ENCODE measurements at places on chromosomes 2 and 18. TPM values are rescaled to one million over a fixed set of nuclear protein-coding genes. Genes with fewer than 3 reads are reported as not detected.

- no peaks in the 10 kb centered on the region for H3K4me1 ChIP-seq
- no peak overlapping the region for H3K27ac ChIP-seq
- DNase-seq, result no peak
- H3K4me3 ChIP-seq, result no peak overlapping the region
- H3K36me3 ChIP-seq, result no peaks in the 10 kb centered on the region
- no peaks in the 10 kb centered on the region for H3K27me3 ChIP-seq
Observed at GRCh38 chr2:101619191-101619591, 78.3 kb upstream of the MAP4K4 start.

GRCh38 chr2:223758131-223758840, 79.1 kb downstream of the AP1S3 start:
- no peak overlapping the region for H3K27ac ChIP-seq
- DNase-seq, result no peak
- no peaks in the 10 kb centered on the region for H3K27me3 ChIP-seq
- H3K4me1 ChIP-seq, result peaks cover 23% of the 10 kb centered on the region
- no peaks in the 10 kb centered on the region for H3K36me3 ChIP-seq

GRCh38 chr2:4762951-4763376, 929.2 kb upstream of the SOX11 start:
- no peaks in the 10 kb centered on the region for H3K27me3 ChIP-seq
- no peaks in the 10 kb centered on the region for H3K4me1 ChIP-seq
- no peak for DNase-seq
- no peak overlapping the region for H3K4me3 ChIP-seq

GRCh38 chr2:1633936-1634587, 110.3 kb downstream of the PXDN start:
- no peaks in the 10 kb centered on the region for H3K27me3 ChIP-seq
- no peaks in the 10 kb centered on the region for H3K4me1 ChIP-seq
- DNase-seq, result no peak
- H3K27ac ChIP-seq, result no peak overlapping the region

DNA sequence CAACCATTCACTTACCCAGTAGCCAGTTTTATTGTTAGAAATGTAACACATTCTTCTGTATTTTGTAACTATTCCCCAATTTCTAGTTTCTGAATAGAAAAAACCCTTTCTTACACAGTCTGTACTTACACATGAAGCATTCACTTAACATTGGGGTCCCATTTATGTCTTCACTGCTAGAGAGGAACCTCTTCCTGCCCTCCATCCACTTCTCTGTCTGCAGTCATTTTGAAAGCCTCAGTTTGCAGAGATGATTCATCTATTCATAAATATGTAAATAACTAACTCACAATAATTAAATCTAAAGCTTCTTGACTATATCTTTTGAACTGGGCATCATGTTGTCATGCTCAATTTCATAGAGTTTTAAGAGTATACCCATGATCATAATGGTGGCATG, 55.9 kb downstream of the ZRANB3 start:
- H3K4me3 ChIP-seq, result no peak overlapping the region
- no peaks in the 10 kb centered on the region for H3K4me1 ChIP-seq
- H3K27ac ChIP-seq, result no peak overlapping the region

- H3K27ac ChIP-seq, result no peak overlapping the region
- no peaks in the 10 kb centered on the region for H3K4me1 ChIP-seq
- H3K4me3 ChIP-seq, result no peak overlapping the region
Observed at GRCh38 chr2:121234791-121235190, 50.2 kb downstream of the TFCP2L1 start.

GRCh38 chr2:145798419-145798818, 1278.5 kb upstream of the ZEB2 start:
- H3K36me3 ChIP-seq, result no peaks in the 10 kb centered on the region
- no peak for DNase-seq
- no peaks in the 10 kb centered on the region for H3K27me3 ChIP-seq
- no peak overlapping the region for H3K4me3 ChIP-seq
- H3K4me1 ChIP-seq, result no peaks in the 10 kb centered on the region

- peaks cover 2% of the 10 kb centered on the region for H3K4me1 ChIP-seq
- H3K27me3 ChIP-seq, result no peaks in the 10 kb centered on the region
- H3K27ac ChIP-seq, result no peak overlapping the region
- H3K4me3 ChIP-seq, result no peak overlapping the region
- DNase-seq, result peak; percentile 77
- H3K36me3 ChIP-seq, result no peaks in the 10 kb centered on the region
Observed at GRCh38 chr2:202104286-202104870, 31.3 kb downstream of the KIAA2012 start.

GRCh38 chr2:32611366-32611765, 16.5 kb upstream of the TTC27 start:
- no peak overlapping the region for H3K4me3 ChIP-seq
- DNase-seq, result no peak
- no peaks in the 10 kb centered on the region for H3K4me1 ChIP-seq
- no peaks in the 10 kb centered on the region for H3K27me3 ChIP-seq
- H3K36me3 ChIP-seq, result peaks cover 51% of the 10 kb centered on the region

- peaks cover 63% of the 10 kb centered on the region for H3K4me1 ChIP-seq
- peak; percentile 84 for DNase-seq
- H3K27ac ChIP-seq, result peak overlapping the region; percentile 81
- H3K36me3 ChIP-seq, result no peaks in the 10 kb centered on the region
- no peaks in the 10 kb centered on the region for H3K27me3 ChIP-seq
Observed at GRCh38 chr2:234963773-234964615, 12.2 kb downstream of the SH3BP4 start.

GRCh38 chr2:42931146-42931817, 138.9 kb upstream of the HAAO start:
- no peak overlapping the region for H3K4me3 ChIP-seq
- DNase-seq, result peak; percentile 53
- no peaks in the 10 kb centered on the region for H3K36me3 ChIP-seq
- H3K4me1 ChIP-seq, result peaks cover 42% of the 10 kb centered on the region

DNA sequence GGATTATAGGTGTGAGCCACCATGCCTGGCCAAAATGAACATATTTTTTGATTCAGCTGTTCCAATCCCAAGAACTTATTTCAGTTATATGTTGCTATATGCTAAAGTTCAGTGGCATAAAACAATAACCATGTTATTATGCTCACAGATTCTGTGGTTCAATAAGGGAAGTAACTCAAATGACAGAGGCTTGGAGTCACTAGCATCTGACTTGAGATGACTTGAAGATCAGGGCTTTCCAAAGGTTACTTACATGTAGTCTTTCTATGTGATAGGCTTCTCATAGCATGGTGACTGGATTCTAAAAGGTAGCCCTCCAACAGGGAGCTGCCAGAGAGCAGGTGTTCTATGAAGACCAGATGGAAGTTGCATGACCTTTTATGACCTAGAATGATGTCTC, 17.2 kb downstream of the CLK1 start:
- no peaks in the 10 kb centered on the region for H3K27me3 ChIP-seq
- no peak overlapping the region for H3K4me3 ChIP-seq
- peaks cover 14% of the 10 kb centered on the region for H3K36me3 ChIP-seq
- H3K4me1 ChIP-seq, result no peaks in the 10 kb centered on the region
- H3K27ac ChIP-seq, result no peak overlapping the region

The CLIP4 gene
- 55.2 TPM for total RNA-seq

DNA sequence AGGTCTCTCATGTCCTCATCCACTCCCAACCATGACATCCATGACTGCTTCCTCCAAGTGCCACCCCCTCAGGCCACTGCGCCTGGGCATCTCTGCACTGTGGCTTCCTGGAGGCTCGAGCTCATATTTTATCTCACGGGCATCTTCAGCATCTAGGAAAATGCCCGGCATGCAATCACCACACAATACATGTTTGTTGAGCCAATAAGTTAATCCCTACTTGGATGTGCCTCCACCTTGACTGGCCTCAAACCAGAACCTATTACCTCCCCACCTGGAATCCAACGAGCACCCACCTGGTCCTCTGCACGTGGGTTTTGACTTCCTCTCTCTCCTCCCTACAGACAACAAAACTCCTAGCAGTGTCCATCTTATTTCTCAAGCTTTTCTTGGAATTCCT, 198.9 kb upstream of the REV1 start:
- no peak overlapping the region for H3K4me3 ChIP-seq
- no peak overlapping the region for H3K27ac ChIP-seq
- peaks cover 5% of the 10 kb centered on the region for H3K4me1 ChIP-seq
- DNase-seq, result no peak
- no peaks in the 10 kb centered on the region for H3K36me3 ChIP-seq
- no peaks in the 10 kb centered on the region for H3K27me3 ChIP-seq

DNA sequence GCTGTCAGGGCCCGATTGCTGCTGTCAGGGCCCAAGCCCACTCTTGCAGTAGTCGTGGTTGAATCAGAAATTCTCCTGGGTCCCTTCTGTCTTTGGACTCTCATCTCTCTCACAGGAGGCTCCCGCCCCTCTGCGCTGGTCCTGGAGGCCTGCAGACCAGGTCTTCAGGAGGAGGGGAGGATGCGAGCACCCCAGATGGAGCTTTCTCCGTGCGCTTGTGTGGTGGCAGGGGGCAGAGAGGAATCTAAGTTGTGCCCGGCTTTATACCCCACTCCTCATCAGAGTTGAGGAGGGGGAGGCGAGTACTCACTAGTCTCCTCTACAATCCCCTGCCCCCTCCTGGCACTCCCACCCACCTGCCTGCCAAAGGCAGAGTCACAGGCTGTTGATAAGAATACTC, 10.4 kb downstream of the EN1 start:
- H3K36me3 ChIP-seq, result peaks cover 9% of the 10 kb centered on the region
- H3K27me3 ChIP-seq, result no peaks in the 10 kb centered on the region
- H3K27ac ChIP-seq, result no peak overlapping the region
- DNase-seq, result no peak
- no peak overlapping the region for H3K4me3 ChIP-seq
- 0 out of 2 replicates have a peak, but pooled peaks cover 3% of the 10 kb centered on the region for H3K4me1 ChIP-seq

DNA sequence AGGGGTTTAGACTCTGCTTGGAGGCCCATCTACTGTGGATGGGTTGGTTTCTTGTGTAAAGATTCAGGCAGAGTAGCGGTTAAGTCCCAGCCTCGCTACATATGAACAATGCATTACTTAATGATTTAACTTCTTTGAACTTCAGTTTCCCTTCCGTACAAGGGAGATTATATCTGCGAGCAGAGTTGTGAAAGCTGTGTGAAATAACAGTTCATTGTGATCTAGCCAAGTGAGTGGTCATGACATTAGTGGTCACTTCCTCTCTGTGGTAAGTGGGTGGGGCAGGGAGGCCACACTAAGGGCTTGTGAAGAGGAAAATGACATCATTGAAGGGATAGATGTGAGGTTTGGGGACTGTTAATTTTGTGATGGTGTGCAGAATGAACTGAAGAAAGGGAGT, 14.1 kb upstream of the MEX3C start:
- no peak overlapping the region for H3K4me3 ChIP-seq
- H3K36me3 ChIP-seq, result no peaks in the 10 kb centered on the region
- H3K4me1 ChIP-seq, result peaks cover 8% of the 10 kb centered on the region
- no peaks in the 10 kb centered on the region for H3K27me3 ChIP-seq

DNA sequence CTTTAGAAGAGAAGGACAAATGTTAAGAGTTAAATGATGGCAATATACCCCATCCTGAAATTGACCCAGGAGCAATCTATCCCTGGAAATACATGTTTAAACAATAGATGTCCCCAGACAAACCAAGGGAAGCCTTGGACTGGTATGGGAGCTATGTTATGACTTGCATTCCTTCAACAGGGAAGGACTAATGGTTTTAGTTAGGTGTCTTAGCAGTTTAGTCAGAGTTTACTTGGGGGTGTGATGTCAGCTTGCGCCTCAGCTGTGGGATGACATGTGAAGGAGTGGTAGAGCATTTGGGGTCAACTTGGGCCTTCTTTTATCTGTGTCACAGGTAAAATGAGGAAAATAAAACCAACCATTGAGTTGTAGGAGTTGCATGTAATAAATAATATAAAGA, 36.8 kb downstream of the SPC25 start:
- no peaks in the 10 kb centered on the region for H3K4me1 ChIP-seq
- no peak for DNase-seq
- no peak overlapping the region for H3K27ac ChIP-seq
- H3K36me3 ChIP-seq, result no peaks in the 10 kb centered on the region

The CHAC2 gene
- total RNA-seq, result 4.6 TPM

The WDPCP gene
- 8.1 TPM for total RNA-seq

DNA sequence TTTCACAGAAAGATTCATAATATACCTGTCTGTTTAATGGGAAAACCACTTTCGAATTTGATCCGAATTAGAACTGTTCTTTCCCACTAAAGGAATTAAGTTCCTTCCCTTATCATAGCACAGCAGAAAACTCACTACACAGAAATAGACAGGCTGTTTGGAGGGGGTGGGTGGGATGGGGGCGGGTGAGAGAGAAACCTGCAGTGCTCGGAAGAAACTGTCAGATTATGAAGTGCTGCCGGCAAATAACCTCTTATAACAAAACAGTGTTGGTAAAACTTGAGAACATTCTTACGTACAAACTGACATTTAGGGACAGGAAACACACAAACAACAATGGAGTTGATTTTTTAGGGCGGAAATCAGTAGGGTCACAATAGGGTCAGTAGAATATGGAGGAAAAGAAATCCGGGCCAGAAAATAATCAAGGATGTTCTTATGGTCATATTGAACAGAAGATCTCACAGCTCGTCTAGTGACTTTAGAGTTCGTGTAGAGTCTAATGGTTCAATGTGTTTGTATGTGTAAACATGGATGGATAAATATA, 756.0 kb upstream of the LRATD1 start:
- no peaks in the 10 kb centered on the region for H3K4me1 ChIP-seq
- DNase-seq, result no peak
- H3K27me3 ChIP-seq, result no peaks in the 10 kb centered on the region

- H3K27me3 ChIP-seq, result no peaks in the 10 kb centered on the region
- peaks cover 23% of the 10 kb centered on the region for H3K4me1 ChIP-seq
- DNase-seq, result peak; percentile 72
- H3K36me3 ChIP-seq, result no peaks in the 10 kb centered on the region
- H3K27ac ChIP-seq, result no peak overlapping the region
Observed at GRCh38 chr18:62452280-62452831, 70.5 kb upstream of the ZCCHC2 start.

DNA sequence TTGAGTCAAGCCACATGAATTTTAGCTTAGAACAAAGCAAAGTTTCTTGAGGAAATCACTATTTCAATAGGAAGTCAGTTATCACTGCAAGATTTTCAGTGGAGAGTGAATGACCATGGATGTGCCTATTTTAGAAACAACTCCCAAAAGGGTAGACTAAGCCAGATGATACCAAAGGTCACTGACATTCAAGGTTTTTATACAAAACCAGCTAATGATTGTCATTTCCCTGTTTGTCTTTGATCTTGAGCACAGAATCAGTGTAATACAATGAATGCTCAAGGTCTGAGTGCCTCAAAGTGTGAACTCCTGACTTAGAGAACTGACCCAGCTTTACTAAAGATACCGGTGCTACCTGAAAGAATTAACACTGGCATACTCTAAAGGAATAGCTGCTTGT, 60.5 kb downstream of the CDH2 start:
- H3K4me3 ChIP-seq, result no peak overlapping the region
- H3K4me1 ChIP-seq, result peaks cover 56% of the 10 kb centered on the region
- H3K27me3 ChIP-seq, result no peaks in the 10 kb centered on the region
- no peak for DNase-seq

The CERKL gene
- not detected for total RNA-seq

- peaks cover 2% of the 10 kb centered on the region for H3K4me1 ChIP-seq
- no peak overlapping the region for H3K27ac ChIP-seq
- H3K27me3 ChIP-seq, result no peaks in the 10 kb centered on the region
Observed at GRCh38 chr2:131039535-131039907, 53.7 kb downstream of the FAM168B start.

Measured in GM23248 (cell line).